ENCODE measurements at places on chromosomes 6 and 20. TPM values are rescaled to one million over a fixed set of nuclear protein-coding genes. Genes with fewer than 3 reads are reported as not detected.

DNA sequence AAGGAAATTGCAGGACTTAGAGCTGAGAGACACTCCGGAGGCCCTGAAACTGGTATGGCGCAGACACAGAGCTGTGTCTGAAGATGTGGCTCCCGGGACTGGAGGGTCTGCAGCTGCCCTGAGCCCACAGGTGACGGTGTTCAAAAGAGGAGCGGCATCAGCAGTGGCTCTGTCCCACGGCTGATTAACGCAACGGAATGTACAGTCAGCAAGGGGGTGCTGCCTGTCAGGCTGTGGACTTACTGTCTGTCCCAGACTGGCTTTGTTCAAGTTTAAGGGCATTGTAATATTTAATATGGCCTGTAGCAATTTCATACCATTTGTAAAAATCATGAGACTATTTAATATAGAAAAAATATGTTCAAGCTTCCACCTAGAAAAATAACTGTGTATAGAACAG is 228.0 kb upstream of the TAB2 start:
- H3K27ac ChIP-seq = no peak overlapping the region
- no peak for DNase-seq
- no peaks in the 10 kb centered on the region for H3K36me3 ChIP-seq
- no peak overlapping the region for H3K4me3 ChIP-seq
- H3K27me3 ChIP-seq = no peaks in the 10 kb centered on the region

Gene MRPS18B
- polyA plus RNA-seq = 69.0 TPM

Gene GLP1R
- not detected for polyA plus RNA-seq

Gene ARMH2
- polyA plus RNA-seq = not detected
